ENCODE measurements at places on chromosomes 1 and 21.

- no peaks in the 10 kb centered on the region for H3K27me3 ChIP-seq
- H3K36me3 ChIP-seq, result no peaks in the 10 kb centered on the region
- no peak overlapping the region for H3K27ac ChIP-seq
- peaks cover 12% of the 10 kb centered on the region for H3K4me1 ChIP-seq
- DNase-seq, result peak; percentile 19
- H3K4me3 ChIP-seq, result no peak overlapping the region
Measured at GRCh38 chr1:164557270-164557669, 1.7 kb upstream of the PBX1 start.

- no peak overlapping the region for H3K27ac ChIP-seq
- no peak overlapping the region for H3K4me3 ChIP-seq
- peak; percentile 33 for DNase-seq
- H3K27me3 ChIP-seq, result peaks cover 11% of the 10 kb centered on the region
- no peaks in the 10 kb centered on the region for H3K4me1 ChIP-seq
Measured at GRCh38 chr1:74767490-74767889, 34.5 kb downstream of the TYW3 start.

DNA sequence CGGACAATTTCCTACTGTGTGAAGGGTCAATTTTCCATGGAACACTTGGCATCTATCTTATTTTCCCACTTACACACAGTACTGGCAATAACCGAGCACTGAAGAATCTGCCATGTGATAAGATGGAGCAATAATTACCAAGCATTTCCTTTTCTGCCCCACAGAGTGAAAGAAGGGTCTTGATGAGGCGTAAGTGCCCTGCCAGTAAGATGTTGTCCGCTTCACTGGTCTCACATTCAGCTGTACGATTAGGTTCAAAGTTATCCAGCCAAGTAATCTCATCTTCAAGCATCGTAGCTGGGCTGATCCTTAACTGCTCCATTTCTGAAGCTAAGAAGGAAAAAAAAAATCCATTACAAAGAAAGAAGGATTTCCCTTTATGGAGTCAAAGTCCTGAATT lies 67.8 kb downstream of the PCSK9 start:
- H3K27ac ChIP-seq, result no peak overlapping the region
- H3K36me3 ChIP-seq, result peaks cover 82% of the 10 kb centered on the region
- no peaks in the 10 kb centered on the region for H3K4me1 ChIP-seq

DNA sequence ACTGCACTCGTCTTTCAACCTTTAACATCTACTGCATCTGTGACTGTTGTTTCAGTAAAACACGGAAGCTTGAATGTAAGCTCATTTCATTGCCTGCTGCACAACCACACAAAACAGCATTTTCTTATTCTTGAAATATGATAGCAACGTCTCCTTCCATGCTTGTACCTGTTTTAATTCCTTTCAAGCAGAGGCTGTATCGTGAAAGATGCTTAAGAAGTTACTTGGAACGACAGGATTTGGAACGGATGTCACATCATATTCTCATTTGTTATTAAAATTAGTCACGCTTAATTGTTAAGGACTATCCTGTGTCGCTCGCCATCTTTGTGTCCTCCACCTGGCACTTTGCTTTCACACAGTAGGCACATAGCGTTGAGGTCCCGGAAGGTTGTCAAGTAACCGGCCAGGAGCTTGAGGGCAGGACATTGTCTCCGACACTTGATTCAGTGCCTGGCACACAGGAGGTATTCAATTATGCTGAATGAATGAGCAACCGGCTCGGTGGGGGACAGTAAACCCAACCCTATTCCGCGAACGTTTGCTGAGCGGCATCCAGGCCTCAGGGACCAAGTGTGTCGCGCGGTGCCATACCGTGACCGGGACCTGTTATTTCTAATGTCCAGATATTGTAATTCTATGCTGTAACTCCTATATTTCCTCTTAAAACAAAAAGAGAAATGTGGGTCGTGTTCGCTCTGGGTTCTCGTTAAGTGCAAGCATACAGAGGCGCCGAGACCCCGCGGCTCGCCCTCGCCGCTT lies 499 bp upstream of the SH3GLB1 start:
- peak overlapping the region; percentile 97 for H3K4me3 ChIP-seq
- H3K27ac ChIP-seq, result peak overlapping the region; percentile 99
- peaks cover 30% of the 10 kb centered on the region for H3K4me1 ChIP-seq
- DNase-seq, result peak; percentile 37
- no peaks in the 10 kb centered on the region for H3K27me3 ChIP-seq
- peaks cover 20% of the 10 kb centered on the region for H3K36me3 ChIP-seq

DNA sequence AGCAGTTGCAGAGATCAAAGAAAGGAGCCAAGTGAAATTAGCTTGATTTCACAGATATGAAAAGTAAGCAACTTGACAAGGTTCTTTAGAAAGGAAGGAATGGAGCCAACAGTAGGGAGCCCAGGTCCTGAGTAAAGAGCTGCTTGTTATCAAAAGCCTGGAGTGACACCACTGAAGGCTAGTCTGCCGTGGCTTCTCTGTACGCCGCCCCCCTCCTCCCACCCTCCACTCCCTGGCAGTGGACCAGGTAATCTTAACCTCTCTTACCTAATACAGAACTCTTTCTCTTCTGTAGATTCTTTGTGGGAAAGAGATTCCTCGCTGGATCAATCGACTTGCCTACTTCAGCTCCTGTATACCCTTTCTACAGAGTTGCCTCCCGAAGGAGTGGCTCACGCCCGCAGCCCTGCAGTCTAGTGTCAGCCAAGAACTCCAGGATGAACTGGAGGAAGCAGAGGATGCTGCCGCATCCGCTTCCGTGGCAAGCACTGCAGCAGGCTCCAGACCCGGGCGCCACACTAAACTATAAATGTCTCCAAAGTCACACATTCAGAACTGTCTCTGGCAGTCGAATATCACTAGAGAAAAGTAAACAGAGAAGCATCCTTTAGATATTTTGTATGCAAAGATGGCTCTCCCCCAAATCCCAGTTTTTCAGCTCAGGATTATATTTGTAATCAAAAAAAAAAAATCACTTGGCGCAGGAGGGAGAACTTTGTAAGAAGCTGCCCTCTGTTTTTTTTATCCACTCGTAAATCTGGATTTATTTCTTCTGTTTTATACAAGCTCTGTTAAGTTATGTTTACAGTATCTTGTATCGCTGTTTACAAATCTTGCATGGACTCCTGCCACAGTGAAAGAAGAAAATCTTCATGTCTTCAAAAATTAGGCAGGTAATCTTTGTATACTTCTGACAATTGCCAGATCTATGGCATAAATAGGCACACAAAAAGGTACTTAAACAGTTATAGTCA lies 52.6 kb downstream of the DESI2 start:
- H3K4me1 ChIP-seq, result no peaks in the 10 kb centered on the region
- H3K4me3 ChIP-seq, result no peak overlapping the region
- no peak overlapping the region for H3K27ac ChIP-seq
- DNase-seq, result no peak
- peaks cover 48% of the 10 kb centered on the region for H3K36me3 ChIP-seq

DNA sequence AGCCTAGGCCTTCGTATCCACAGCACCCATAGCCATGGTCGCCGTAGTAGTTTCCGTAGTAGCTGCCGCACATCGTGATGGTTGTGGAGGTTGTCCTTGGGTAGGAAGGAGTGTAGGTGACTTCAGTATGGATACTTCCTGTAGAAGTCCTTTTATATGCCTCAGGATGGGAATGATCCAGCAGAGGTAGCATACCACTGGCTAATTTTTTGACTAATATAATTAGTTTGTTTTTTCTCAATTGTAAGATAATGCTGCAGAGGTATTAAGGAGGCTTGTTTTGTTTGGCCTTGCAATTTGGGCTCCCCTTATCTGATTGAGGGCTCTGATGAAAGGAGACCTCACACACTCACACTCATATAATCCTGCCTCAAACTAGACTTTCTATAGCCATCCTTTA lies at the start of gene KRTAP6-2:
TSS of gene KRTAP6-2 (minus strand) at position 101 of the 400 bp plus-strand sequence. CDS start at position 73, 28 bp downstream.
- H3K27me3 ChIP-seq, result no peaks in the 10 kb centered on the region
- H3K36me3 ChIP-seq, result no peaks in the 10 kb centered on the region
- H3K4me1 ChIP-seq, result no peaks in the 10 kb centered on the region
- no peak for DNase-seq
- H3K4me3 ChIP-seq, result no peak within 1 kb of the TSS

- peak overlapping the region; percentile 95 for H3K27ac ChIP-seq
- no peak for DNase-seq
- H3K36me3 ChIP-seq, result peaks cover 37% of the 10 kb centered on the region
- peaks cover 6% of the 10 kb centered on the region for H3K4me1 ChIP-seq
- no peaks in the 10 kb centered on the region for H3K27me3 ChIP-seq
- peak overlapping the region; percentile 95 for H3K4me3 ChIP-seq
Measured at GRCh38 chr1:111756124-111756513, 418 bp downstream of the DDX20 start.

GRCh38 chr1:33118274-33118673 lies 37.3 kb downstream of the AZIN2 start:
- DNase-seq, result no peak
- H3K27ac ChIP-seq, result peak overlapping the region; percentile 32
- H3K36me3 ChIP-seq, result peaks cover 7% of the 10 kb centered on the region
- H3K4me3 ChIP-seq, result no peak overlapping the region

GRCh38 chr1:37174876-37175275 lies 140.6 kb upstream of the GRIK3 start:
- DNase-seq, result no peak
- no peak overlapping the region for H3K27ac ChIP-seq
- H3K27me3 ChIP-seq, result no peaks in the 10 kb centered on the region
- H3K4me1 ChIP-seq, result no peaks in the 10 kb centered on the region

DNA sequence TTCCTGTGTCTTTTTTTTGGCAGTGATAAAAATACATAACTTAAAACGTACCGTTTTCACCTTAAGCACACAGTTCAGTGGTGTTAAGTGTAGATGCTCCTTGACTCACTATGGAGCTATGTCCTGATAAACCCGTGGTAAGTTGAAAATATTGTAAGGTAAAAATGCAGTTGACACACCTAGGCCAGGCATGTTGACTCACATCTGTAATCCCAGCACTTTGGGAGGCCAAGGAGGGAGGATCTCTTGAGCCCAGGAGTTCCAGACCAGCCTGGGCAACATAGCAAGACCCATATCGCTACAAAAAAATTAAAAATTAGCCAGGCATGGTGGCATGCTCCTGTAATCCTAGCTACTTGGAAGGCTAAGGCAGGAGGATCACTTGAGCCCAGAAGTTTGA lies 73.6 kb upstream of the COG2 start:
- no peaks in the 10 kb centered on the region for H3K27me3 ChIP-seq
- H3K27ac ChIP-seq, result no peak overlapping the region
- no peak for DNase-seq

- no peak for DNase-seq
- H3K4me3 ChIP-seq, result no peak overlapping the region
- H3K27me3 ChIP-seq, result no peaks in the 10 kb centered on the region
- H3K4me1 ChIP-seq, result peaks cover 22% of the 10 kb centered on the region
Measured at GRCh38 chr1:64513545-64513944, 43.6 kb downstream of the CACHD1 start.

- peaks cover 7% of the 10 kb centered on the region for H3K4me1 ChIP-seq
- DNase-seq, result no peak
- H3K36me3 ChIP-seq, result no peaks in the 10 kb centered on the region
- H3K27ac ChIP-seq, result peak overlapping the region; percentile 65
- H3K27me3 ChIP-seq, result no peaks in the 10 kb centered on the region
- no peak overlapping the region for H3K4me3 ChIP-seq
Measured at GRCh38 chr21:45327441-45328197, 39.9 kb upstream of the POFUT2 start.

DNA sequence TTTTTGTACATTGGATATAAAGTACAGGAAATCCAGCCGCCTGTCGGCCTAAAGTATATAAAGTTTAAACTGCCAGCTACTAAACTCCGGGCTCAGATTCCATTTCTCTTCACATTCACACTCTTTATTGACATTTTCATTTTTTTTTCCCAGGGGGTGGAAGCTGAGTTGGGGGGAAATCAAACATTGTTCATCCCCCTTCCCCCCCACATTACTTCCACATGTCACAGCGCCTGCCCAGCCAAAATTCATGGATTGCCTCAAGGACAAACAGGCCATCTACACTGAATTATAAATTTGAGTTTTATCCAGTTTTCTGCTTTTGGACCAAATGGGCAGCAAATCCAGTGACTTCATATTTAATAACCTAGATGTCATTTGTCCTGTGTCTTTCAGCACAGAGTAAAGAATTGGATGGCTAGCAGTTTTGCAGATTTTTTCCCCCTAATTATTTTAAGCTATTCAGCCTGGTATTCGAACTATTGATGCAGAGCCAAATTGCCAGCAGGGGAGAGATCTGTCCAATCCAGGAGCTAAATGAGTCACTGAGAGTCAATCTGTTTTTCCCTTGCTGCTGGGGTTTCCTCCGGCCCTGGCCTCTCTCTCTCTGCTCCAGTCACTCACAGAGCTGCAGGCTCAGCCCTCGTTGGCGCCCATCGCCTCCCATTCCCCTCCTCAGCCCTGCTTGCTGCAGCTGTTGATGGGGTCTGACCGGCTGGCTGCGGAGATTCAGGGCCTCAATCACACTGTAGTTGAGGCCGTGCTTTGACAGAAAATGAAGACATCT lies 98.0 kb downstream of the LMO4 start:
- peak; percentile 44 for DNase-seq
- no peaks in the 10 kb centered on the region for H3K36me3 ChIP-seq
- H3K4me1 ChIP-seq, result no peaks in the 10 kb centered on the region
- H3K27me3 ChIP-seq, result peaks cover 8% of the 10 kb centered on the region
- no peak overlapping the region for H3K27ac ChIP-seq

DNA sequence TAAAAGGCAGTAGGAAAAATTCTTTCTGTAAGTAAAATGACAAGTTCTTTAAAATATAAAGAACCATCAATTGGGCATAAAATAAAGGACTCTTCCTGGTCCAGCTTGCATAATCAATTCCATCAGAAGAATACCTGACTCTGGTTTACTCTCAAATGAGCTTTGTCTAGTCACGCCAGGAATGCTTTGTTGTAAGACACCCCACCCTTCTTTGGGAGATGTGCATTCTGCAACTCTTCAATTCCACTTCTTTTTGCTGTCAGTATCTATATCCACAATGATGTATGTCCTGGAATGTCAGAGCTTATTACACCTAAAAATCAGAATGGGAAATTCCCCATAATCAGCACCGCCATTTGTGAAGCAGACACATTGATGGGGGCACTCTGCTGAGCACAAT lies 76.1 kb downstream of the PTPN14 start:
- H3K27ac ChIP-seq, result peak overlapping the region; percentile 88
- H3K4me1 ChIP-seq, result peaks cover 77% of the 10 kb centered on the region
- peak overlapping the region; percentile 65 for H3K4me3 ChIP-seq
- DNase-seq, result peak; percentile 54
- peaks cover 18% of the 10 kb centered on the region for H3K36me3 ChIP-seq
- H3K27me3 ChIP-seq, result no peaks in the 10 kb centered on the region

GRCh38 chr1:113904293-113904673 lies 316 bp downstream of the AP4B1 start:
- H3K36me3 ChIP-seq, result peaks cover 30% of the 10 kb centered on the region
- peak overlapping the region; percentile 95 for H3K4me3 ChIP-seq
- H3K27me3 ChIP-seq, result no peaks in the 10 kb centered on the region
- H3K4me1 ChIP-seq, result no peaks in the 10 kb centered on the region
- DNase-seq, result no peak

DNA sequence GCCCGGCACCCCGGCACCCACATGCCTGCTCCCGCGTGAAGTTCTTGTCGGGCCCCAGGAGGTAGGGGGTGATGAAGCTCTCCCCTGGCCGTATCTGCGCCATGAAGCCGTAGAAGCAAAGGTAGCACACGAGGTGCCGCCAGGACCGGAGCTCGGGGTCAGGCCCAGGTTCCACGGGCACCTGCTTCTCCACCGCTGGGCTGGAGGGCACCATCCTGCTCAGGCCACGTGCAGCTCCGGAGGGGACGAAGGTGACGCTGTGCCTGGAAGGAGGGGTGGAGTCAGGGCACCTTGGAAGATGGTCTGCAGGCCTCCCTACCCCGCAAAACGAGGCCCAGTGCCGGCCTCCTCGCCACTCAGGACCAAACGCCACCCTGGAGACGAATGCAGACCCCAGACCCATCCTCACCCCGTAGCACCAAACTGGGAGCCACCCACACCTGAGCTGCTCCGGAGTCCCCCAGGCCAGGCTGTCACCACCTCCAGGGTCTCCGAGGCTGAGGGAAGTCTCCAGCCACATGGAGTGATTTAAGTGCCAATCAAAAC lies 4.4 kb downstream of the SLC19A1 start:
- no peak overlapping the region for H3K4me3 ChIP-seq
- peaks cover 5% of the 10 kb centered on the region for H3K4me1 ChIP-seq
- no peaks in the 10 kb centered on the region for H3K27me3 ChIP-seq
